ENCODE measurements at places on chromosomes 12 and 14.

GRCh38 chr12:49763006-49763591, 21.7 kb downstream of the TMBIM6 start:
- DNase-seq, result peak; percentile 67

GRCh38 chr14:66508846-66509621, 1.1 kb downstream of the GPHN start:
- peak; percentile 54 for DNase-seq

- DNase-seq, result no peak
These were observed 307.4 kb upstream of the NOVA1 start for GRCh38 chr14:26905229-26905628.

DNA sequence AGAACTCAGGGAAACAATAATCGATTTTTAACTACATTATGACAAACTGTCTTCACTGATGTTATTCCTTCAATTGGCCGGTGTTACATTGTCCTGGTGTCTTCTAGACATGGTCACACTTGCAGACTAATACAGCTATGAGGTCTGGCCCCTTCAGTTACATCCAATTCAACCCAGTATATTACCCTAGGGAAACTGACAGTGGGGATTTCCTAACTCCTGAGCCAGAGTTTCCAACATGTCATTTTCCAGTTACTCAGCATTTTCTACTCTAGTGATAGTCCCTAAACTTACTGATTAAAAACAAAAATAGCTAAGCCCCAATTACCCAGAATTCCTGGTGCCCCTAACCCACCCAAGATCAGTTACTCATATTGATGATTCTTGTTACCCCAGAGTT, 21.1 kb downstream of the IFNG start:
- DNase-seq, result no peak

GRCh38 chr12:27271206-27271605, 27.1 kb downstream of the STK38L start:
- no peak for DNase-seq

DNA sequence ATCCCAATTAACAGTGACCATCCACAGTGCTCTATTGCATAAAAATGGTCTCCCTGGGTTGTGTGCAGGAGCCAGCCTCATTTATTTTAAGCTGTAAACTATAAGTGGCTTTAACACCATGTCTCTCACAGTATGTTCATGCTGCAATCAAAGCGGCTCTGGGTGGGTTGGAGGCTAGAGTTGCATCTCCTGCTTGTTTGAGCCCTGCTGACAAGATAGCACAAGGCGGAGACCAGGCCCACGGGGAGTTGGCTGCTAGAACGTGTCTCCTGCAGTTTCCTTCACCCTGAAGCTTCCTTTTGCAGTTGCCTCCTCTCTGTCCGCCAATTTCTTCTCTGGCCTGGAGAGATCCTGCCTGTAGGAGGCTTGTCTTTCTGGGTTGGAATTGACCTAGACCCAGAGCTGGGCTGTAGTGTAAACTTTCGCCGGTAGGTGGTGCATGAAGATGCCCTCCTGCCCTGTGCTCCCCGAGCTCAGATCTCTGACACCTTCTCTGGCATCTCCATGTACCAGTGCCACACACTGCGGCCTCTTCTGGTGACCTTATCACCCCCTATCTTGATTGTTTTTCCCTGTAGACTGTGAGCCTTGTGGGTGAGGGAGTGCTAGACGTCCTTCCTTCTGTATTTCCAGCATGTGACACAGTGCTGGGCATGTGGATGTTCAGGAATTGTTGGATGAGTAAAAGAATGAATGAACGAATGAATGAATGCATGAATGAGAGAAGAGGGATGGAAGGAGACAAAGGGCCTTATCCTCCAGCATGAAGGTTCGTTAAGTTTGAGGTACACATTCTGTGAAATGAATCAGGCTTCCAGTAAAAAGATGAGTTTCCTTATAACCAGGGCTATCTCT, 10.4 kb downstream of the OTUB2 start:
- DNase-seq, result peak; percentile 69

DNA sequence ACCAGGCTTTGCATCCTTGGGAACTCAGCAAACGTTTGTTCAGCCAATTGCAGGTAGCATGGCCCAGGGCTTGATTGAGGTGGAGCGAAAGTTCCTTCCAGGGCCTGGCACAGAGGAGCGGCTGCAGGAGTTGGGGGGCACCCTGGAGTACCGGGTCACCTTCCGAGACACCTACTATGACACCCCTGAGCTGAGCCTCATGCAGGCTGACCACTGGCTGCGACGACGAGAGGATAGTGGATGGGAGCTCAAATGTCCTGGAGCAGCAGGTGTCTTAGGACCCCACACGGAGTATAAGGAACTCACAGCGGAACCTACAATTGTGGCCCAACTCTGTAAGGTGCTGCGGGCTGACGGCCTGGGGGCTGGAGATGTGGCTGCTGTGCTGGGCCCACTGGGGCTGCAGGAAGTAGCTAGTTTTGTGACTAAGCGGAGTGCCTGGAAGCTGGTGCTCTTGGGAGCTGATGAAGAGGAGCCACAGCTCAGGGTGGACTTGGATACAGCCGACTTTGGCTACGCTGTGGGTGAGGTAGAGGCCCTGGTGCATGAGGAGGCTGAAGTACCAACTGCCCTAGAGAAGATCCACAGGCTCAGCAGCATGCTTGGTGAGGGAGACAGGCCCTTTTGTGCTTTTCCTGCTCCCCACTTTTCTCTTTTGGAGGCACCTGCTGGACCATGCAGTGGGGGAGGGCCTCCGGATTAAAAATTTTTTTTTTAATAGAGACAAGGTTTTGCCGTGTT, 799 bp downstream of the THTPA start:
- no peak for DNase-seq
